Activated CD4-positive, alpha-beta T cell treated with anti-CD3 and anti-CD28 coated beads, Interleukin-2, amount 50 U/mL, for 1 hour (primary cell): ENCODE measurements at places on chromosomes 5 and 9.

DNA sequence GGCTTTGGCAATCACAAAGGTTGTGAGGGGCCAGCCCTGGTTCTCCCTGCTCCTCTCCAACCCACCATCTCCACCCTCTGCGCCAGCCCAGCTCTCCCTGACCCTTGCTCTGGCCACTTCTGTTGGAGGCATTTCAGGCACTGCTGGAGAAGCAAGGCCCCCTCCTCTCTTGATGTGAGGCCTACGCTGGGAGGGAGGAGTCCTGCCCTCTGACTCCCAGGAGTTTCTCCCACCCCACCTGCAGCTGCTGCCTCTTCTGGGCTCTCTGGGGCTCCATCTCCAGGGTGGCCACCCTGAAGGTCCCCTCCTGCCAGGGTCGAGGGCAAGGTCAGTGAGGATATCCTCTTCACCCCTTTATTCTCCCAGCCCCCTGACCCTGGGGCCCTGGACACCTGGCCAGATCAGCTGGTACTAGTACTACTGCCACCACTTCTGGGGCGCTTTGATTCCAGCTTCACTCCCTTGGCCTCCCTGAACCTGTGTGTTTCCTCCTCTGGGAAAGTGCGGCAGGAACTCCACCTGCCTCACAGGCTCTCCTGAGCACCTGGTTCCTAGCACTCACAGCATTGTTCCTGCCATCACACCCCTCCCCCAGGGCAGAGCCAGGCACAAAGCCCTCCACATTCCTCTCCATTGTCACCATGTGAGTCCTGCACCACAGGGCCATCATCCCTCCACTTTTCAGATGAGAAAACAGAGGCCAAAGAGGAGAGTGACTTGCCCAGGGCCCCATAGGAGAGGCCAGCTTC lies 23.8 kb upstream of the TDRD7 start:
- no peak for DNase-seq

DNA sequence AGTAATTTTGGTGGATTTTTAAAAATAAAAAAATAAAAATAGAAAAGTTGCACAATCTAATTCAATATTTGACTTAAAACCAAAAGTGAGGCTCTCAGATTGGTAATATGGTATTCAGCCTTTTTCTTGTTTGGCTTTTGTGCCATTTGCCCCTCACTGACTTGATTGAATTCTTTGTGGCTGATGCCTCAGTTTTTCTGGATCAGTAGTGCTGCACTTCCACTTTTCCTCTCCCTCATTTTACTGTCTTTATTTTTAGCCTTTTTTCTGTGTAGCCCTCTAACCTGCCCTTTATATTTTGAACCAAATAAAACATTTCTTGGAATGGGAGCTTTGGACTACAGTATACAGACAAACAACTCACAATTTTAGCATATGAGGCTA lies 3.8 kb upstream of the MSMP start:
- DNase-seq, result no peak

- DNase-seq, result no peak
These were observed 33.3 kb downstream of the ACOT12 start for GRCh38 chr5:81360640-81361039.

- DNase-seq, result no peak
These were observed 2.4 kb upstream of the ZBTB43 start for GRCh38 chr9:126802318-126803059.

DNA sequence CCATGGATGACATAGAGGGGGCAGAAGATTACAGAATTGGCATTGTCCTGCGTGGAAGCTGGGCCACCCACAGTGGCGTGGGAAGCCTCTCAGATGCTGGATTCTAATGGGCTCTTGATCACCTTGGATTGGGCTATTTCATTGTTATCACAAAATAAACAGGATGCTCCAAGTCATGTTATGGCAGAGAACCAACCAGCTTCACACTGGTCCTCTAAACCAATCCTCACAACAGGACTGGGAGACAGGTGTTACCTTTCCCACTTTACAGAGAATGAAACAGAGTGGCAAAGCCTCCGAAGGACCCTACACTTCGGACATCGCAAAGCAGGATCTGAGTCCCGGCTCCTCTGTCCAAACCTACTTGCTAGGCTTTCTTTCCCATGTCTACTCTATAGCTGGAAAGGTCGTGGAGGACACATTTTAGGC lies 455 bp upstream of the SMIM3 start:
- DNase-seq, result no peak

GRCh38 chr5:18959535-18959934 lies 1028.5 kb downstream of the CDH18 start:
- no peak for DNase-seq

DNA sequence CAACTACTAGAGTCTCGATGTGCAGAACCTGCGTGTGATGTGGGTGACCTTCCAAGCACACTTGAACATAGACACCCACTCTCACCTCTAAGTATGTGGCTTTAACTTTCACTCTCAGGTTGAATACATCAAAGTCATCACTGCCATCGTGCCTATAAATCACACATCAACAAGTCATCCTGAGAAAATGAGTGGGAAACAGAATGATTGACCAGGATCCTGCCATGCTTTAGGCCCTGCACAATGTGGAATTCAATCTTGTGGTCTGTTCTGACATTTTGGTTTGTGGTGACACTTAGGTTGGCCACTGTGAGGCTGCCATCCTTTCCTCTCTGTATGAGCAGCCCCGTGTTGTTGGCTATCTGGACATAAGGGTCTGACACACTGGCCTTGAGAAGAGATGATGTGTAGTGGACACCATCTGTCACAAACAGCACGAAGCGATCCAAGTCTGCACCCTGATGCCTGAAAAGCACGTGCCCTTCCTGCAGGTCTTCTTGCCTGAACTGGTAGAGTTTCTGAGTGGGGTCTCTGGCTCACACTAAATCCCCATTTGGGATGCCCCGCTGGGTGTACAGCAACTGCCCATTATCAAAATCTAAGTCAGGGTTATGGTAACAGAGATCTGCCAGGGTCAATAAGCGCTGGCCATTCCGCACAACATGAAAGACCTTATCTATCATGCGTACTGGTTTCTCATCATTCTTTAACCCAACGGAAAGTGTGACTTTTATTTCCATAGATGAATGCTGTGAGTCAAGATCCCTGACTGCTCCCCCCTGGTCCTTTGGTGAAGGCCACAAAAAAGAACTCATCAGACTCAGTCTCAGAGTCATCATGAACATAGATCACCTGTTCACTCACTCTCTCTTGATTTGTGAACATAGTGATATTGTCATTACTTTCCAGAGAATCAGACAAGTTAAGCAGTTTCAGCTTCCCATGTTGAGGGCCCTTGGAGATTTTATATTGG lies 116.6 kb downstream of the ESM1 start:
- DNase-seq, result no peak

GRCh38 chr5:159338118-159338517 lies 7.8 kb upstream of the IL12B start:
- no peak for DNase-seq

GRCh38 chr9:79946712-79947111 lies 374.9 kb downstream of the TLE4 start:
- DNase-seq, result no peak

GRCh38 chr5:178496214-178496613 lies 94.0 kb downstream of the COL23A1 start:
- no peak for DNase-seq

- DNase-seq, result no peak
These were observed 40.1 kb downstream of the TMEM167A start for GRCh38 chr5:83036991-83037575.

DNA sequence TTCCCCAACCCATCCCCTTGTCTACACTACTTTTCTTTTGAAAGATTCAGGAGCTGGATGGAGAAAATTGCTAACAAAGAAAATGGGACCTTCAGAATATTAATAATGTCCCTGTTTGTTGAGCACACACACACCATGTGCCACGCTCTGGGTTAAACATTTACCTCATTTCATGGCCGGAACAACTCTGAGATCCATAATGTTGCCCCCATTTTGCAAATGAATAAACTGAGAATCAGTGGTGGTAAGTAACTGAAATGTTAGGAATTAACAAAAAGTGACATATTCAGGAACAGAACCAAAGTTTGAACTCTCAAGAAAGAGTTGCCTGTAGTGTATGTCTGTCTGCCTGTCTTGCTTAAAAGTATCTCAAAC lies 51.4 kb upstream of the SMAD5 start:
- DNase-seq, result no peak

GRCh38 chr5:177313561-177314259 lies 2.0 kb upstream of the MXD3 start:
- DNase-seq, result no peak

- DNase-seq, result no peak
These were observed 18.5 kb downstream of the PAEP start for GRCh38 chr9:135579889-135580660.

DNA sequence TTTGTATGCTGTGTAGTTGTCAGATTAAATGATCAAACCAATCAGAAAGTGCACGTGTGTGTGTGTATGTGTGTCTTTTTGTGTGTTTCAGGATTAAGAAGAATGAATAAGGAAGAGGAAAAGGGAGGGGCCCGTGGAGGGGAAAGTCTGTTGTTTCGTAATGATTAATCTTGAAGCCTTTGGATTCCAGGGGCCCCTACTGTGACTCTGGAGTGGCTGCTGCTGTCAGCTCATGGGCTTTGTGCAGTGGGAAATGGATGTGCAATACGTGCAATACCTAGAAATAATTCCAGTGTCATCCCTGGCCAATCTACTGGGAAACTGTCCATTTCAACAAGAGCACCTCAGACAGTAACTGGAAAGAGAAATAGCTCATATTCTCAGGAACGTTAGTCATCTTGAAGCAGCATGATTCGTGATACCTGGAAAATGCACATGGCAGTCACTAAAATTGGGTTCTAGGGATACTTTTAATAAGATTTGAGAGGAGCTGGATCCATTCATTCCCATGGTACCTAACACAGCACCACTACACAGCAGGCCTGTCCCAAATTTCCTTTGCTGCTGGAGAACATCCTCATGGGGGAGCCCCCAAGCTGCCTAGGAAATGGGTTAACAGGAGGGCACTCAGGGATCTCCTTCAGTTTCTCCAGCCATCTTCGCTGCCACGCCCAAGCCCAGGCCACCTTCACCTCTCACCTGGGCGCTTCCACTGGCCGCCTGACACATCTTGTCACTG lies 186.3 kb downstream of the NR3C1 start:
- DNase-seq, result no peak

GRCh38 chr5:161406880-161407279 lies 139.6 kb downstream of the GABRB2 start:
- DNase-seq, result no peak

GRCh38 chr9:70260007-70260443 lies 1.2 kb downstream of the SMC5 start:
- no peak for DNase-seq

DNA sequence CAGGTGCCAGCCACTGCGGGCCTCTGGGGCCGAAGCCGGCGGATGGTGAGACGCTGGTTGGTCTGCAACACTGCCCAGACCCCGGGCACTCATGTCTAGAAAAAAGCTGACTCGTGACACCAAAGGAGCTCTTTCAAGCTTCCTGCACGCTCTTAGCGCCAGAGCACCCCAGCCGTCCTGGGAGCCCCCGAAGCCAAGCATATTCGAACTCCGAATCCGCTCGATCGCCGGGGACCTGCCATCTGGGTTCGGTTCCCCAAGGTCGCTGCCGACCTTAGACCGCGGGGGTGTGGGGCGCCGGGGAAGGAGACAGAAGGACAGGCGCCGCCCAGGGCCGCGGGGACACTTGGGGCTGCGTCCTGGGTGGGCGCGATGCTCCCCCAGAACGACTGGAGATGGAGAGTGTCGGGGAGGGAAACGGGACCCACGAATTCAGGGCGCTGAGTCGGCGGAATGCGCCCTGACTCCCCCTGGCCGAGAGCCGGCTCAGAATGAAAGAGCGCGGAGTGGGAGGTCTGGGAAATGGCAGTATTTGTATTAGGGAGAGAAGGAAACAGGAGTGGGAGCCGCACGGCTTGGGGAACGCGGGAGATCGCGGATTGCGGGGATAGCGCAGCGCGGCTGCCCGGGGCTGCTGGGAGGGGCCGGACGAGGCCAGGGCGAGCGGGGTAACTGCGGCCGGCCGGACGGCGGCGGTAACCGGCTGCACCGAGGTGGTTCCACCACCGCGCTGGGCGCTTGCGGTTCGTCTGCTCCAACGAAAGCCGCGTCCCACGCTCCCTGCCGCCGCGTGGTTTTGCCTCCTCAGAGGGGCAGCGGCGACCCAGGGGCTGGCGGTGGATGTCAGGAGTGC lies 20.1 kb upstream of the MARCHF6 start:
- DNase-seq, result no peak

DNA sequence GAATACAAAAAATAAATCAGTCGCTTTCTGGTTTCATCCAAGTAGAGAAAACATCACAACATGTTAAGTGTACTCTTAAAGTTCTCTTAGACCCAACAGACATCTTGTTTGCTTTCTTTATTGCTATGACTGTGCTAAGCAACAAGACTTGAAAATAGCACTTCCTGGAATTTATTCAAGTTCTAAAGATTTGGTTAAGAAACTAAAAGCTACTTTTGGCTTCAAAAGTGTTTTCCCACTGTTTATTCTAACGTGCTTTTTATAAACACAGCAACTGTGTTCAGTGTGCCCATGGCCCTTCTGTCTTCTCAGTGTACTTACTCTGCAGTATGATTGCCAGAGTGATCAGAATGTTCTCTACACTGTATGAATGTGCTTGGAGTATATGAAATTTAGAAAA lies 109.8 kb downstream of the GIN1 start:
- no peak for DNase-seq

GRCh38 chr5:150302301-150303069 lies at the start of gene ARSI:
Gene ARSI, minus strand, starts transcription at chr5:150302905. Its CDS starts 532 bp downstream, at chr5:150302373.
- DNase-seq, result no peak

DNA sequence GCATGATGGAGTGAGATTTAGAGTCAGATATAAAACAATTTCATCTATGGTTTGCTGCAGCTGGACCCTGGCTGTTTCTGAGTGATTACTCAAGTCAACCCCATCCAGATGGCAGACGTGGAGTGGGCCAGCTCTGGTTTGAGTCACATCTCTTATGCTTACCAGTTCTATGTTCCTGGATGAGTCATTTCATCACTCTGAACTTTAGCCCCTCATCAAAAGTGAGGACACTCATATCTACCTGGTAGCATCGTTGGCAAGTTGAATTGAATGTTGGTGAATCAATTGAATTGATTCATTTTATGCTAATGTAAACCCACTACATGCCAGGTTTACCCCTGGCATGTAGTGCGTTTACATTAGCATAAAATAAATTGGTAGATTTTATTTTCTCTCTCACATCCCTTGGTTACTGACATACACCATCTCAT lies 176.4 kb downstream of the FGF18 start:
- DNase-seq, result no peak

DNA sequence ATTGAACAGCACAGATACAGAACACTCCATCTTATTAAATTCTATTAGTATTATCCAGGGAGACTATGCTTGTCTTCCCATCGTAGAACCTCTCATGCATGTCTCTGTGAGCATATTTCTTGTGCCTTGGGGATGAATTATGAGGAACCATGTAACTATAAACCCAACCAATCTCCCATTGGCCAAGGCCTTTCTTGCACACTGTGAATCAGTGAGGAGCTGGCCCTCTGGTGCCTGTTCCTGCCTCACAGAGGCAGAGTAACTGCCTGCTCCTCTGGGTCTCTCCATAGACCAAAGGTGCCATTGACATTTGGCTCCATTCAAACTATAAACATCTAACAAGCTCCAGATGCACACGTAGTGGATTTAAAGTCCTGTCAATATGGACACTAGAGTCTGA lies 190.4 kb downstream of the ENC1 start:
- DNase-seq, result no peak
